ENCODE measurements at places on chromosomes 16 and 17.

- no peak for DNase-seq
These were observed 31.2 kb downstream of the LYRM9 start for GRCh38 chr17:27862004-27862403.

DNA sequence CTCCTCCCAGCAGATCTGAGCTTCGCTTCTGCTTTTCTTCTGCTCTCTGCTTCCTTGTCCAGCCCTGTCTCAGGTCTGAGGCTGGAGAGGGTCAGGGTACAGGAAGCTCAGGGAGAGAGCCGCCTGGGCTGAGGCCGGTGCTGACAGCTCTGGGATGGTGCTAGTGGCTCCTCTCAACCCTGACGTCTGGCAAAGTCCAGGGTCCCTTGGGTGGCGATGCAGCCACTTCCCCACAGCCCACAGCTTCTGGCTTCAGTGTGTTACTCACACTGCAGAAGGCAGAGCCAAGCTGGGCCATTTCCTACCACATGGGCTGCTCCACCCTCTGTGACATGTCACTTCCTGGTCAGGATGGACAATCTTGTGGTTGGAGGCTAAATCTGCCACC is at the start of gene CD300C:
TSS of gene CD300C (minus strand) at position 273 of the 388 bp plus-strand sequence. CDS start 333 bp downstream, outside the sequence.
- DNase-seq: no peak

DNA sequence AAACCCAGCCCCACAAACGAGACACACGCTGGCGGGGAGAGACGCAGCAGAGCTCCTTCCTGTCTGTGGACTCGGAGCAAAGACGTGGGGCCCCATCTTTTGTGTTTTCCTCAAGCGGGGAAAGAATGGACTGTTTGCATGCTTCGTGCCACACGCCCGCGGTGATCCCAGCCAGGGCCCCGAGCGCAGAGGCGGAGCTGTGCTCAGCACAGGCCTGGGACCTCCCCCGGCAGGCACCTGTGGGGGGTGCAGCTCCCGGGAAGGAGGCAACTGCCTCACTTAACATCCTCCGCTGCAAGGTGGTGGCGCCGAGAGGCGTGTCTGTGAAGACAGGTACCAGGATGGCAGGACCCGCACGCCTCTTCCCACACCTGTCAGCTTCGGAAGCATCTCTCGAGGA is 19.1 kb downstream of the TRARG1 start:
- no peak for DNase-seq

DNA sequence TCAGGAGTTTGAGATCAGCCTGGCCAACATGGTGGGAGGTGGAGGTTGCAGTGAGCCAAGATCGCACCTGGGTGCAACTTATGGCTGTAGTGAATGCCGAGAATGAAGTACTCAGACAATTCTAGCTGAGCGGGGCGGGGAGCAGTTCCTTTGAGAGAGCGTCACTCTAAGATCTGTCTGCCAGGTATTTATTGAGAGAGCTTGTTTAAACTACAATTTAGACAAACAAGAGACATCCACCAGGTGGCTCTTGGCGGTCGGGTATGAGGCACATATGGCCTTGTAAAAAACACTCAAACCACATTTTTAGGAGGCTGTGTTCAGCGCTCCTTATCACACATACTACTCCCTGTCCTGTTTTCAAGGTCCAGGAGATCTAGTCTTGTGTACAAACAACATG is 40.6 kb upstream of the CDH1 start:
- peak; percentile 40 for DNase-seq

DNA sequence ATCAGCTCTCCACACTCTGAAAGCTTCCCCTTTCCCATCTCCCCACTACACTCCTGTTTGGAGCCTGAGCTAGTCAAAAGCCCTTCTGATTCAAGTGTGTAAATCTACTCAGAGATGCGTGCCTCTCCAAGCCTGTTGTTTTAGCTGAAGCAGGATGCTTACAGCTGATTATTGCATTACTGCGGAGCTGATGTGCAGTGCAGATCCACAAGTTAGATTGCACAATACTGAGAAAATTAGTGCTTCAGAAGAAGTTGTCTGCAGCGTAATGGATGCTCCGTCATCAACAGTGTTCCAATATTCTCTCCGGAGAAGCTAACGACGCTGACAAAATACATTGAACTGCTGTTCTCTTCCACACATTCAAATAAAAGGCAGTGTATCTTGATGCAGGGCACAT is 44.8 kb upstream of the NLRP1 start:
- DNase-seq: no peak

GRCh38 chr16:72159386-72159785 is 12.6 kb downstream of the PMFBP1 start:
- no peak for DNase-seq

DNA sequence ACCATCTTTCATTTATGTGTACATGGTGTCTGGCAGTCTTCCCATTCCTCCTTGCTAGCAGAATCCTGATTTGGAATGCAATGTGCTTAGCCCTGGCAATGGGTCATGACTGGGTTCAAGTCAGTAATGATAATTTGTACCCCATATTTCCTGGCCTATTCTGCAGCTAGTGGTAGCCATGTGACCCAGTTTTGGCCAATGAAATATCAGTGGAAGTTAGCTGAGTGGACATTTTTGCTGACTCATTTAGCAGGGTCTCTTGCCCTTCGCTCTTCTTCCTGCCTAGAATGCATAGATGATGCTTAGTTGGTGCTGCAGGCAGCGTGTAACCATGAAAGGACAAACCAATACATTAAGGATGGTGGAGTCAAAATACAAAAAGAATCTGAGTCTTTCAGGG is 78.8 kb upstream of the AKTIP start:
- no peak for DNase-seq

DNA sequence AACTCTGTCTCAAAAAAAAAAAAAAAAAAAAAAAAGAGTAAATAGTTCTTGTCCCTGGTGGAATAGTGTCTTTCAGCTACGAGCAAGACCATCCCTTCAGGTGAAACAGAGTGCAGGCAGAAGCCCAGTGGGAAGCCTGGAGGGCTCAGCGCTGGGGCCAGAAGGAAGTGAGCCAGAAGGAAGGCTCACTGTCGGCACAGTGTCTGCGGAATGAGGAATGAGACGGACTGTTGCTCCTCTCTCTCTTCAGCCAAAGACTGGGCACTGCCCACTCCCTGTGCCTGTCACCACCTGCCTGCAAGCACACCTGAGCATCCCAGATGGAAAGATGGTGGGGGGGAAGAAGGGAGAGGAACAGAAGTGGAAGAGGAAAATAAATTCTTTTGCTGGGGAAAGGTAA is 7.5 kb downstream of the RSL1D1 start:
- no peak for DNase-seq

DNA sequence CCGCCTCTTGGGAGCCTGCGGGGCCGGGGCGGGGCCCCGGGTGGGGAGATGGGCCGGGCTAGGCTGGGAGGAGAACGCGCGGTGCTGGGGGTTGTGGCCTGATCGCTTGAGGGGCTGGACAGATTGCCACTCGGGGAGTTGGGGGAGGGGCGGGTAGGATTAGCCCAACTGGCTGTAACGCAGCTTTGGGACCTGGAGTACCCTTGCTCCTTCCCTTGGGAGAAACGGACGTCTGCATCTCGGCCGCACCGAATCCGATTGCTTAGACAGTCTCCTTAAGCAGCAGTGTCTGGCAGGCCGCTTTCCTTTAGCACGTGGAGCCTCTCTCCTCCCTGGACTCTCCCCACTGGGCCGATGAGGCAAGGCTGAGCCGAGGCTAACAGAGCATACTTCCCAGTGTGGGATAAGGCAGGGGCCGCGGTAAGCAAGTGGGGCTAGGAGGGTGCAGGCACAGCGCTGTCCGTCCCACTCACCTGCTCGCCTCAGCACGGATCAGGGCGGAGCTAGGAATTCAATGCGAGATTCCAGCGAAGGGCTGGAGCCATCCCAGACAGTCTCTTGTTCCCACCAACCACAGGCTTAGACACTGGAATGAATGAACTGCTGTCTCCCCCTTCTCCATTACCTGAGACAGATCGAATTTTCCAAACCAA is 540 bp upstream of the ACLY start:
- no peak for DNase-seq

GRCh38 chr16:78605548-78606101 is 506.2 kb downstream of the WWOX start:
- DNase-seq: no peak

DNA sequence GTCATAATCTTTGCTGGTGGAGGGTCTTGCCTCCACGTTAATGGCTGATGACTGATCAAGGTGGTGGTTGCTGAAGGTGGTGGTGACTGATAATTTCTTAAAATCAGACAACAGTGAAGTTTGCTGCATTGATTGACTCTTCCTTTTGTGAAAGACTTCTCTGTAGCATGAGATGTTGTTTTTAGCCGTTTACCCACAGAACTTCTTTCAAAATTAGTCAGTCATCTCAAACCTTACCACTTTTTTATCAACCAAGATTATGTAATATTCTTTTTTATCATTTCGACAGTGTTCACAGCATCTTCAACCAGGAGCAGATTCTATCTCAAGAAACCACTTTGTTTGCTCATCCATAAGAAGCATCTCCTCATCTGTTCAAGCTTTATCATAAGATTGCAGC is 5.9 kb downstream of the UQCRC2 start:
- DNase-seq: no peak

DNA sequence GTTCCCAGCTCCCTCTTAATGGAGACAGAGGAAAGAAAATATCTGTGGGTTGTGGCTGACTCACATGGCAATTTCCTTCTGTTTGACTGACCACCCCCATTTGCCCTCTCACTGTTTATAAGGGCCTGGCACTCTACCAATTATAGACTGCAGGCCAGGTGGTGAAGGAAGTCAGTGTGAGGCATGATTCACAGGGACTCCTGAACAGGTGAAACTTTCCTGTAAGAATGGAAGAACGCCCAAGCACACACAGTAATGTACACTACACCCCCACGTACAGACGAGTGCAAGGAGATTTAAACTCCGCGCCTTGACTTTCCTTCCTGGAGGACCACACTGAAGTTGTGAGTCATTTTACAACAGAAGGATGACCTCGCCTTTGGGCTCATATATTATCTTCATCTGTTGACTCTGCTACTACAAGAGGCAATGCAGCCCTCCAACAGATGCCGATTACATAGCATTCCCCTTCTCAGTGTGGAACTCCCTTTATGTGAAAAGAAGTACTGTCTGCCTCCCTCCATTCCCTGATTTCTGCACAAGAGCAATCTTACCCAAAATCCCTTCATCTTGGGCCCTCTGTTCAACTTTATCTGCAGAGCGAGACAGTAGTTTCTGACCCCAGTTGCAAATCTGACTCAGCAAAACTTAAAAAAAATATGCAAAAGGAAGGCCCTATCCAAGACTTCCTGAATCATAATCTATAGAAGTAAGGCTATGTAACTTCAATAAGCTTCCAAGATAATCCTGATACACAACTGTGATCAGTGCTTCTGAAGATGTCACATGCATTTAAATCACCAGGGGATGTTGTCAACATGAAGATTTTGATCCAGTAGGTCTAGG is 163.6 kb downstream of the SHISA6 start:
- DNase-seq: no peak

GRCh38 chr17:67132366-67132765 is 88.0 kb downstream of the CACNG1 start:
- DNase-seq: peak; percentile 83

DNA sequence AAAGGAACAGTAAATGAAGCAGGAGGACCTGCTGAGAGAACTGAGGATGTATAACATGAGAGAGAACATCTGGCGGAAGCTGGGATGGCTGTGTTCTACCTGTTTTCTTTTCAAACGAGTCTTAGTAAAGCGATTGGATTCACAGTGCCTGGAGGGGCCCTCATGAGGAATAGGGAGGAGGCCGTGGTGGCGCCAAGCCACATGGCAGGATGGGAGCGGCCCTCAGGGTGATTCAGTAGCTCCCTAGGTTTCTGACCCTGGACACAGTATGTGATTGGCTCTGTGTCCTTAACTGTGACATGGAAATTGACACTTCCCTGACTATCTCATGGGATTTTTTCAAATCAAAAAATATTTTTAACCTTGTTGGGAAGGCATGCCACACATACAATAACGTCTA is 32.1 kb downstream of the USP43 start:
- DNase-seq: no peak

- DNase-seq: no peak
These were observed 19.5 kb downstream of the MINK1 start for GRCh38 chr17:4852567-4853207.

- no peak for DNase-seq
These were observed 245.8 kb upstream of the CDH5 start for GRCh38 chr16:66120656-66121055.

DNA sequence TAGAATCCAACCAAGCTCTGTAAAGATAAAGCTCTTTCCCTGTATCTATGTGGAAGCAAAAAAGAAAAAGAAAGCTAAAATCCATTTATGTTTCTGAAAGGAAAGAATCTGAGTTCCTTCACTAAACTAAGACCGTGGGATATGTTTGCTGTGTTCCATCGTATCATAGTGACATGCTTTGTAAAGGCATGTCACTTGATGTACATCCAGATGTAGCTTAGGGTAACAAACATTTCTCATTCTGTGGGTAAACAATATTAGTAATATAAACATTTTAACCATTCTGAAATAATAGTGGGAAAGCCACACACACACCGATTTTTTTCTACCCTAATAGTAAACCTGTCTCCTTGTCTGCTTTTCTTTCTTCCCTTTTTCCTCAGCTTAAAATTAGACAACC is 78.1 kb downstream of the TUBD1 start:
- no peak for DNase-seq

GRCh38 chr17:62847426-62847825 is 39.3 kb upstream of the MARCHF10 start:
- DNase-seq: no peak

DNA sequence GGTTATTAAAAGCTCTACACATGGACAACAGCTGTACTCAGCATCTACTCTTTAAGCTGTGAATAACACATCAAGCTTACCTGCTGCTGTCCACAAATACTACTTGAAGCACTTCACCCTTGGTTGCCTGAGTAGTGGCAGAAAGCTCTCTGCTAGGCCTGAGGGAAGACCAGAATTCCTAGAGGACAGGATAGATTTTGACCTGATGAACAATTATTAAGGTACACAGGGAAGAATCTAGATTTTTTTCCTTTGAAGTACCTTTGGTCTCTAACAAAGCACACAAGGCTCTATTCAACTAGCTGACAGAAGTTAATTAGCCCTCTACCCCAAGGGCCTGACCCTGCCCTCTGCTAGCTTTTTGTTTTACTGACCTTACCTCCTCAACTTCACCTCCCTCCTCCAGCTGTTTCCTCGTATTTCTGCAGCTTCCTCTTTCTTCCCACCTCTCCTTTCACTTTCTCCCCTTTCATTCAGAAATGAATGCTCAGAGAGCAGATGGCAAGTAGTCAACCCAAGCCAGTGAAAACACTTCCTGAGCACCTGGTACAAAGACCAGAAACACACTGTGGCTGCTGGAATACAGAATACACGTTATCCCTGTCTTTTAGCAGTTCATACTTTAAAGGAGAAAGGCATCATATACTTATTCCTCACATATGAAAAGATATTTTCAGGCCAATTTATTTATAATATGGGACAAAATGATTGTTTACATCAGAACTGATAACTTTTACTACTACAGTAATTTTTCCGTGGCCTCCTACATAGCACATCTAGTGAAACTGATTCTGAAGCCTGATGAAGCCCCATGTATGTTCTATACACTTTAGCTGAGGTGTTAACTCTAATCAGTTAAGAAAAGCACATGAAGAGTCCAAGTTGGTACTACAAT is 5.7 kb upstream of the VEZF1 start:
- DNase-seq: no peak

- no peak for DNase-seq
These were observed 2.6 kb upstream of the TMEM219 start for GRCh38 chr16:29959293-29959692.

GRCh38 chr16:23847948-23848347 is 12.2 kb downstream of the PRKCB start:
- no peak for DNase-seq

All from NCI-H1436 (cell line).